Activated CD4-positive, alpha-beta T cell treated with anti-CD3 and anti-CD28 coated beads for 1 hour (primary cell): ENCODE measurements at places on chromosomes 16 and 17.

DNA sequence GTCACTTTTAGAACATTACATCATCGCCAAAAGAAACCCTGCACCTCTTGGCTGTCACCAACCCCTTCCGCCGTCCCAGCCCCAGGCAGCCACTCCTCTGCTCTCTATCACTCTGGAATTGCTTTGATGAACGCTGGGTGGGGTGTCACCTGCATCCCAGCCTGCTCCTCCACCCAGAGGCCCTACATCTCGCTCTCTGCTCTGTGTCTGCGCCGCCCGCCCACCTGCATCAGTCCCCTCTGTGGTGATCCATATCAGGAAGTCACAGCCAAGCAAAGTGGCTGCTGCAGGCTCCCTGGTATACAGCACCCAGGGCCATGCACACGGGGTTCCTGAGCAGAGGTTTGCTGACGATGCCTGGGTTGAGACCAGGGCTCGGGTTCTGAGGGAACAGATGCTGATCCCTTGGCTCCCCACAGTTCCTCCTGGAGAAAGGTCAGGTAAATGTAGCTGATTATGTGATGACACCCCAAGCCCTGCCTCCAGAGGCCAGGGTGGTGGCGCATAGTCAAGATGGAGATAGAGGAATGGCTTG lies 30.8 kb downstream of the MPRIP start:
- no peak for DNase-seq

- DNase-seq = no peak
Observed at GRCh38 chr16:80019395-80019794, 418.9 kb upstream of the MAF start.

DNA sequence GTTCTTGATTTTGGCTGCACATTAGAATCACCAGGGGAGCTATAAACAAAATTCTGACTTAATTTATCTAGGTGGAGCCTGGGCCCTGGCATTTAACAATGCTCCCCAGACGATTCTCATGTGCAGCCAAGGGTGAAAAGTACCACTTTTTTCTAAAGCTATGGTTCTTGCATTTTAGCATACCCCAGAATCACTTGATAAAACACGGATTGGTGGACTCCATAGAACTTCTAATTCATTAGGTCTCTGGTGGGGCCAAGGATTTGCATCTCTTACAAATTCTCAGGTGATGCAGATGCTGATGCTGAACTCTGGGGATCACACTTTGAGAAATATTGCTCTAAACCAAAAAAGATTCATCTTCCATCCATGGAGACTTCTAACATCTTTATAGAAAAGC lies 74.5 kb downstream of the RPGRIP1L start:
- no peak for DNase-seq

GRCh38 chr16:19559242-19559910 lies 3.9 kb downstream of the VPS35L start:
- DNase-seq = no peak

DNA sequence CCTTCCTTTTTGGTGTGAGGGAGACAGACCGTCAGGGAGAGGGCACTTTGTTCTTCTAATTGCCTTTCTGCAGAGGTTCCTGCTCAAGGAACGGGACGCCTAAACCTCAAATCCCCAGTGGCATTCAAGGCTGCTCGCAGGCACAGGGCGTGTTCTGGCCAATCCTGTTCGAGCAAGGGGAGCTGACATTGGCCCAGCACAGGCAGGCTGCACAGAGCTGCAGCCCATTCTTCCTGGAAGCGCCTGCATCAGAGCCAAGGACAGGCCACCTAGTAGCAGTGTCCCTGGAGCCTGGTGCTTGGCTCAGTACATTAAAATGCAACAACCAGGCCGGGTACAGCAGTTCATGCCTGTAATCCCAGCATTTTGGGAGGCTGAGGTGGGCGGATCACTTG lies 72.2 kb upstream of the CREBBP start:
- no peak for DNase-seq

GRCh38 chr17:65545705-65546523 lies 15.5 kb downstream of the AXIN2 start:
- DNase-seq = no peak

- no peak for DNase-seq
Observed at GRCh38 chr16:52572656-52573055, 25.7 kb upstream of the TOX3 start.

GRCh38 chr17:4632581-4632920 lies 8.9 kb downstream of the ALOX15 start:
- no peak for DNase-seq

DNA sequence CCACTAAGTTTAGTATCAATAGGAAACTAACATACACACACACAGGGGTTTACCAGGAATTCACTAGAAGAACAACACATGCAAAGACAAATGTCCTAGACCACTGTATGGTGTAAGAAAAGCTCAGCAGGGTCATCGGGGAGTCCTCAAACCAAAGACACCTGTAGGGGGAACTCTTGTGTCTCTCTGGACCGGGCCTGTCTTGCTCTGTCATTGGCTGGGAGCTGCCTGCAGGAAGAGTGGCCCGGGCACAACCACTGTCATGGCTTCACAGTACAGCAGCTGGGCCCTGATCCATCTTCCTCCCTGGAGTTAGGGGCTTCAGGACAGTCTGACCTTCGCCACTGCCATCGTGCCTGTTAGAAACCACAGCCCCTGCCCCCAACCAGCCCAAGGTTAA lies 263.6 kb upstream of the DYNLRB2 start:
- DNase-seq = no peak

DNA sequence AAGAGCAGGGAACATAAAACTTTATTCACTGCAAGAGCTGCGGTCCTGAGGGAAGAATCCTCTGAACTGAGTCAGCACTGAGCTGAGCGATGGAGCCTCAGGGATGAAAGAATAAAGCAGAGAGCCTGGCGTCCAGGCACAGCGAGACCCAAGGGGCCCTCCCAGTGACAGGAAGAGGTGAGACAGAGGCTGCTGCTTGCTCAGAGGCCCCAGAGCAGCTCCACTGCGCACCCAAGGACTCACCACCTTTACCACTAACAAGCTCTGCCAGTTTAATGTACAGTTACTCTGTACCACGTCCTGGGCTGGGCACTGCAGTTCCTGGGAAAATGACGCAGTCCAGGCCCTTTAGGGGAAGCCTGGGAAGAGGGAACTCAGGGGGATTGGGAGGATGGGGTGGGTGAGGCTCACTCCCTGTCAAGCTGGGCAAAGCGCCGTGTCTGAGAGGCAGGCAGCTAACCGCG lies 5.6 kb downstream of the GFAP start:
- DNase-seq = no peak

DNA sequence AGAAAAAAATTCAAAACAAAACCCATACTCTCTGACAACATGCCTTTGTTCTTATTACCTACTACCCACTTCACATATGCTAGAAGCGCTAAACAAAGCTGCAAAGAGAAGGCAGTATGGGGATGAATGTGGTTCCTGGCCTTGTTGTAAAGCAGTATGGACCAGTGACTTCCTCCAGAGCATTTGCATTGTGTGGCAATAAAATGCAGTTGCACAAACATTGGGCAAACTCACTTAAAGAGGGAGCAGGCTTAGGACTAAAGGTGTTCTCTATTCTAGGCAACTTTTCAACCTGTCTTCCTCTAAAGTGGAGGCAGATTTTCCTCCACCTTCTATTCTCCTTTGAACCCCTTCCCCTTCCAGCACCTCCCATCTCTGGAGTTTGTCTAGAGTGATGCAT lies 17.1 kb downstream of the TMIGD1 start:
- no peak for DNase-seq

DNA sequence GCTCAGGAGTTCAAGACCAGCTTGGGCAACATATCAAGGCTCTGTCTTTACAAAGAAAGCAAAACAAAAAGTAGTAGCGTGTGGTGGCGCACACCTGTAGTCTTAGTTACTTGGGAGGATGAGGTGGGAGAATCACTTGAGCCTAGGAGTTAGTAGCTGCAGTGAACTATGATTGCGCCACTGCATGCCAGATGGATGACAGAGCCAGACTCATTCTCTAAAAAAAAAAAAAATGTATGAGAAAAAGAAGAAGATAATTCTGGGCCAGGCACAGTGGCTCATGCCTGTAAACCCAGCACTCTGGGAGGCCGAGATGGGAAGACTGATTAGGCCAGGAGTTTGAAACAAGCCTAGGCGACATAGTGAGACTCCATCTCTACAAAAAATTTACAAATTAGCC lies 28.5 kb downstream of the STAT5B start:
- DNase-seq = no peak

DNA sequence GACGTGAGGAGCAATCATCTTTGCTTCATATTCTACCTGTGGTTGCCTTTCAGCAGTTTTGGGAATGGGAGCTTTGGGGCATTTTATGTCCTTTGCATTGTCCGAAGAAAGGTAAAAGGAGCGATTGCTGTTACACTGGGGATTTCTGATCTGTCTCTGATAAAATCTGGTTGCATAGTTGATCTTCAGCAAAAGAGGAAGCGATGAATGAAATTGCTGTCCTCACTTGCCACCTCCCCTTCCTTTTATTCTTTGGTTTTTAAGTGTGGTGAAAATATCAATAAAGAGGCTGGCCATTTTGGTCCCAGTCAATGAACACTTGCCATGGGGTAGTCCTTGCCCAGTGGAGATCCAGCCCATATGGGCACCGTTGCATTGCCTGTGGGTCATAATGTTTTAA lies 236.8 kb downstream of the MSI2 start:
- no peak for DNase-seq
